ENCODE measurements at places on chromosomes 3 and 15. TPM values are rescaled to one million over a fixed set of nuclear protein-coding genes. Genes with fewer than 3 reads are reported as not detected.
A peak's percentile ranks its signal among the peaks of the same experiment; 100 is the strongest.

GRCh38 chr3:155390351-155390750 lies 96.9 kb upstream of the STRIT1 start:
- no peak for DNase-seq

SEMA3F gene
- total RNA-seq: 34.6 TPM

CCR8 gene
- not detected for total RNA-seq

DNA sequence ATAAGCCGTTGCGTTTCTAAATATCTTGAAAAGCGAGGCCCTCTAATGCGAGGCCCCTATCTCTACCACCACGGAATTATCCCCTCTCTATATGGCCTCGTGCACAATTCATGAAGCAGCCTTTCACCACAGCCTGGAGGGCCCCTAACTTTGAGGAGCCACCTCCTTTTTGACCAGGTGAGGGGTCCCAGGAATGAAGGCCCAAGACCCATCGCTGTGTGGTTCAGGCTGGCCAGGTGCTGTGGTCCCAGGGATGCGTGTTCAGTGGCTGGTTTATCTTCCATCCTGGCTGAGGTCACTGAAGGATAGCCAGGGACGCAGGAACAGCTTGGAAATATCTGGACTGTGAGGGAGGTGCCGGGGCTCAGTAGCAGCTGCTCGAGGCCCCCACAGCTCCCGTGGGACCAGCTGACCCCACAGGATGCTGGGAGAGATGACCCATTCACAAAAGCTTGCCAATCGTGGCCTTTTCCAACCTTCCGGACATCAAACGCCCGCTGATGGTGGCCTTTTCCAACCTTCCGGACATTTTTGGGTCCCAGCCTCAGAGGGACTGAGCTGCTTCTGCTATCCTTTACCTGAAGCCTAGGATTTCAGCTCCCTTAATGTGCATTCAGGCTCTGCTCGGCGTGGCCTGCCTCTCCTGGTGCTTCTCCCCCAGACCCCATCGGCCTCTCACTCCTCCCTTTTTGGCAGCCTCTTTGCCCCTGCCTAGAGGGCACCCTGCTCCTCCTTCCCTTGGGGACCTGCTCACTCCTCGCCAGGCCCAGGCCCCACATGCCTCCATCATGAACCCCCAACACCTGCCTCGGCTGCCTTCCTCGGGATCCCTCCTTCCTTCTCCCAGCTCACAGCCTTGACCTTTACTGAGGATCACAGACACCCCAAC lies 140.9 kb downstream of the CHSY1 start:
- no peak for DNase-seq

SNRK gene
- 16.6 TPM for total RNA-seq

DNA sequence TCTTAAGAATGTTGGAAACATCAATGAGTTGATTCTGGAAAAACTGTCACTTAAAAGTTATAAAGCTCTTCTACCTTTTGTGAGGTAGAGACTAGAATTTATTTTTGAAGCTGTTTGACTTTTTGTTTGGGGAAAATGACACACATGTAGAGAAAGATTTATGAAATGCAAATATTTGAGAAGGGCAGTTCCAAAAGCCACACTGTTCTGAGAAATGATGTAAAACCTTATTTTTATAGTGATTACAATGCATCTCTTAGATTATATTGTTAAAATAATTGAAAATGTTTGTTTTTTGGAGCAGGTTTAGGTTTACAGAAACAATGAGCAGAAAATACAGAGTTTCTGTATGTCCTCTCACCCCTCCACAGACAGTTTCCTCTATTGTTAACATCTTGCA lies 116.1 kb upstream of the CMC1 start:
- DNase-seq: no peak

PPP4R2 gene
- total RNA-seq: 86.3 TPM

GRCh38 chr15:66188464-66188863 lies 65.1 kb downstream of the MEGF11 start:
- no peak for DNase-seq

PRSS50 gene
- total RNA-seq: not detected

GRCh38 chr15:56839099-56839498 lies 79.3 kb upstream of the TCF12 start:
- no peak for DNase-seq

IL17RC gene
- total RNA-seq: 25.7 TPM

LDHAL6B gene
- total RNA-seq: not detected

DNA sequence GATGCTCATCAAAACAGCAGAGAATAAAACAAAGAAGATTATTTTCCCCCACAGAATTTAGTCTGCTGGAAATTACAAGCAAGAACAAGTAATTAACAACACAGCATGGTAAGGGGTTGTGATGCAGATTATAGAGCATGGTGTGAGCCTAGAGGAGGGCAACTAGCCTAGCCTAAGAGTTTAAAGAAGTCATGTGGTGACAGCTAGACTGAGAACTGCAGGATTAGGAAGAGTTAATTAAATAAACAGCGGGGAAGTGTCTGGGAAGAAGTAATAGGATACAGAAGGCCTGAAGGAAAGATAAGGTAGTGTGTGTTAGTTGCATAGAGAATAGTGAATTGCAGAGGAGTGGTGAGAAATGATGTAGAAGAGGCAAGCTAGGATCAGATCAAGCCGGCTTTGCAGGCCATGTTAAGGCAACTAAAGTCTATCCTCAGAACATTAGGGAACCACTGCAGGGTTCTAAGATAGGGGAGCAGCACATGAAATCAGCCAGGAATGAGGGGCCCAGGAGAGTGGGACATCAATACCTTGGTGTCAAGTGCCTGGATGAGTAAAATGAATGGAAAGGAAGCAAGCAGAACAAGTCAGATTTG lies 11.9 kb upstream of the PKM start:
- DNase-seq: no peak

GRCh38 chr3:142243134-142243533 lies 17.7 kb upstream of the GK5 start:
- no peak for DNase-seq

DNA sequence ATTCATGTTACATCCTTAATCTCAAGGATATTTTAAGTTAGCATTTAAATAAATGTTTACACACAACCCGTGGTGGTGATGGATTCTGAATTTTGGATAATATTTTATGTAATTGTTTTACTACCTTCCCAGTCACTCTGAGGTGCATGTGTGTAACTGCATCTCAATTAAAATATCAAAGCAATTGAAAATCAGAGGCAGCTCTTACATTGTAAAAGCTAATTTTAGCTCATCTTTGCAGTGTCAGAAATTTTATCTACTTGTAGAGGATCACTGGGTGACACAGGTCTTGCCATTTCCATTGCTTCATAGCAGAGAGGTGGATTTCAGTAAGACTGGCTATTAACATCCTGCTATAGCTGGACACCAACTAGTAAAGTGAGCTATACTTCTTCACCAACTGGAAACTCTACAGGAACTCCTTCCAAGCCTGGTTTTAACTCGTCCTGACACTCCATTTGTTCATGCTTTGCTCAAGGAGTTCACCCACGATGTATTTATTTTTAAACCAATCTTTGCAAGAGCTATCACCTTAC lies 19.6 kb upstream of the MITF start:
- no peak for DNase-seq

TMC3 gene
- total RNA-seq: not detected

DNA sequence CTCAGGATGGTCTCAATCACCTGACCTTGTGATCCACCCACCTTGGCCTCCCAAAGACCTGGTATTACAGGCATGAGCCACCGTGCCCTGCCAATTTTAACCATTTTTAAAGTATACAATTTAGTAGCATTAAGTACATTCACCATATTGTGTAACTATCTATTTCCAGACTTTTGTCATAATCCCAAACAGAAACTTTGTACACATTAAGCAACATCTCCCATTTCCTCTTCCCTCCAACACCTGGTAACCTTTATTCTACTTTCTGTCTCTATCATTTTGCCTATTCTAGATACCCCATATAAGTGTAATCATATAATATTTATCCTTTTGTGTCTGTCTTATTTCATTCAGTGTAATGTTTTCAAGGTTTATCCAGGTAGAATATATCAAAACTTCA lies 8.9 kb upstream of the MYLK start:
- no peak for DNase-seq

DNA sequence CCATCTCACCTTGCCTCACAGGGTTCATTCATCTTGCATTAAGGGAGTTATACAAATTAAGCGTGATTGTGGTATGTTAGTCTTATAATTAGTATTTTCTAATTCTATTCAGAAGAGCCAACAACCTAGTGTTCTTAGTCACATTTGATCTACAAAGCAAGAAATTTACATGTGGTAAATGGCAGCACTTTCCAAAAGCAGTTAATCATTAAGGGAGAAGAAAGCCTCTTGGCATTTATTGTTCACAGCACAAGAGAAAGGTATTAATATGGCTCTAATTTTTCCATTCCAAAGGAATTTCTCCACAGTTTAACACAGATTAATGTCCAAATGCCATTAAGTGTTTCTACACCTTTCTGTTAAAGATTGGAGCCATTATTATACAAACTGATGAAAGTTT lies 1077.1 kb downstream of the ZPLD1 start:
- DNase-seq: no peak

CP gene
- total RNA-seq: not detected

- no peak for DNase-seq
Observed at GRCh38 chr15:59819092-59819491, 130.0 kb upstream of the BNIP2 start.

KLHL40 gene
- not detected for total RNA-seq

DNA sequence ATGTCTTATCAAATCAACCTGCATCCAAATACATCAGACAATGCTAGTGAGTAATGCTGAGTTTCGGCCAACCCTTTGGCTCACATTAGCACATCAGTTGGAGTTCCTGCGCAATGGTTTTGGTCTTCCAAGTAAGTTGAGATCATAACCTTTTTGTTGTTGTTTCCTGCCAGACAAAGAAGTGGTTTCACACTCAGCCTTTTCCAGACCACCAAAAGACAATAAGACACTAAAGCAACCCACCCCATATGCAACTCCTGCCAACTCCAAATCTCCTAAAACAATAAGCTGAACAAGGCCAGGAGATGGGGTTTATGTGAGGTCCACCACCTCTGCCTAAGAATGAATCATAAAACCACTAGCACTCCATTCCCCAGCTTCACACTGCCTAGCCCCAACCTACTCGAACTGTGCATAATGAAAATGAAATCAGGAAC lies 177.0 kb downstream of the ERC2 start:
- peak; percentile 99 for DNase-seq

DNA sequence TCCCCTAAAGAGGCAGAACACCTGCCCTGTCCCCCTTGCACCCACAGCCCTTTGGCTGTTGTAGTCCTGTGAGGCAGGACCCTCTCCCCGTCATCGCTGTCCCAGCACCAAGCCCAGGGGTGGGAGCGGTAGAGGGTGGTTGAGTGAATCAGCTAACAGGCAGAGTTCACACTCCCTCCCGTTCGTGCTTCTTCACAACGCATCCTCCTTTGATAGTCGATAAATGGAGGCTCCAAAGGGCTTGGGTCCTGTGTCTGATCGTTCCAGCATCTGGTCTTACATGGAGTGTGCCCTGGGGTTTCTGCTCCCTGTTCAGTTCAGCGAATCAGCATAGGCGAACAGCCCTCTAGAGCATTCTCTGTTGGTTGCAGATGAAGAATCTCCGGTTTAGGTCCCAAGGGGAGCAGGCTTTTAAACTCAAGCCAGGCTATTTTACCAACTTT lies 820 bp upstream of the HMCES start:
- no peak for DNase-seq

DNA sequence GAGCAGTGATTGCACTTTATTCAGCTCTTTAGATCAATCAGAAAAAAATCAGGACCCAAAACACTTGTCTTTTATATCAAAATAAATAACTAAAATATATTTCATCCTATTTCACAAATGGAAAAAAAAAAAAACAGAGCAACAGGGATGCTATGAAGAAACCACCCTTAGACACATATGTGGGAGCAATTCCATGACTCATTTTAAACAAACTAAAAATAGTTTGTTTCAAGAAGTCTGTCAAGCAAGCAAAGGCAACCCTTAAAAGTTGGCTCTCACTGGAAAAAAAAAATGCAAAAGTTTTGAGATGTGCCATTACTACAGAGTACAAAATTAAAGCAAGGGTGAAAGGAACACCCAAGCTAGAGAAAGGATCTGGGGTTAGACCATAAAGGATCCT lies 5.7 kb downstream of the ATP13A3 start:
- peak; percentile 65 for DNase-seq

- DNase-seq: peak; percentile 90
Observed at GRCh38 chr15:71043373-71043772, 71.9 kb upstream of the THSD4 start.

GRCh38 chr3:118075873-118076272 lies 958.8 kb downstream of the IGSF11 start:
- no peak for DNase-seq

DNA sequence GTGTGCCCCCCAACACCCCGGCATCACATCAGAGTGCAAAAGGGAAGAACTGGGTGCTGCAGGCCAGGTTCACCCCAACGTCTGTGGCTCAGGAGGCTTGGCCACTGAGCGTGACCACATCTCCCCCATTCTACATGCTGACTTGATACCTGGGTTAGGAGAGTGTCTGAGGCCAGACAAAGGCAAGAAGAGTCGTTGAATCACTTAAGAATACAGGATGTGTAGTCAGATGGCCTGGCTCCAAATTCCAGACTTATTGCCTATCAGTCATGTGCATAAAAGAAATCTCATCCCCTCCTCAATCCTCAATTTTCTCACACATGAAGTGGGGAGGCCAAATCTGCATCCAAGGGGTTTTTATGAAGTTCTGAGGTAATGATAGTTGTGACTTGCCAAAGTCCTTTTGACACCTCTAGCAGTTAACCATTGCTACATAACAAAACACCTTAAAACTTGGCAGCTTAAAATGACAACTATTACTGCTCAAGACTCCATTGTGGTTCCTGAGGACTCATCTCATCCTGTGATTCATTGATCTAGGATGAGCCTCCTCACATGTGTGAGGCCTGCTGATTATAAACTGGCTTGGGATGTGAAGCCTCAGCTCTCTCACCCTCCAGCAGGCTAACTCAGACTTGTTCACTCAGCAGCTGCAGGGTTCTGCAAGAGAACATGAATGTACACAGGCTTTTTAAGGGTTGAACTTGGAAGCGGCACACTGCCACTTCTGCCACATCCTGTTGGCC lies 138.8 kb upstream of the TLE3 start:
- DNase-seq: peak; percentile 60

GRCh38 chr3:185470323-185470722 lies 28.5 kb downstream of the TMEM41A start:
- no peak for DNase-seq

GRCh38 chr3:164377466-164377865 lies 700.8 kb downstream of the SI start:
- no peak for DNase-seq

DNA sequence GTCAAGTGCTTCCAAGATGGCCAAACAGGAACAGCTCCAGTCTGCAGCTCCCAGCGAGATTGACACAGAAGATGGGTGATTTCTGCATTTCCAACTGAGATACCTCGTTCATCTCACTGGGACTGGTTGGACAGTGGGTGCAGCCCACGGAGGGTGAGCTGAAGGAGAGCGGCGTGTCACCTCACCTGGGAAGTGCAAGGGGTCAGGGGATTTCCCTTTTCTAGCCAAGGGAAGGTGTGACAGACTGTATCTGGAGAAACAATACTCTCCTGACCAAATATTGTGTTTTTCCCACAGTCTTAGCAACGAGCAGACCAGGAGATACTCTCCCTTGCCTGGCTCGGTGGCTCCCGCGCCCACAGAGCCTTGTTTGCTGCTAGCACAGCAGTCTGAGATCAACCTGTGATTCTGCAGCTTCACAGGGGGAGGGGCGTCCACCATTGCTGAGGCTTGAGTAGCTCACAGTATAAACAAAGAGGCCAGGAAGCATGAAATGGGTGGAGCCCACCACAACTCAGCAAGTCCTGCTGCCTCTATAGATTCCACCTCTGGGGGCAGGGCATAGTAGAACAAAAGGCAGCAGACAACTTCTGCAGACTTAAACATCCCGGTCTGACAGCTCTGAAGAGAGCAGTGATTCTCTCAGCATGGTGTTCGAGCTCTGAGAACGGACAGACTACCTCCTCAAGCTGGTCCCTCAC lies 293.5 kb upstream of the SUCLG2 start:
- DNase-seq: no peak

PPP1R14D gene
- total RNA-seq: not detected

SLC9C1 gene
- total RNA-seq: not detected
